Activated CD4-positive, alpha-beta memory T cell treated with anti-CD3 and anti-CD28 coated beads for 36 hours (primary cell): ENCODE measurements at places on chromosomes 7 and 10. TPM values are rescaled to one million over a fixed set of nuclear protein-coding genes. Genes with fewer than 3 reads are reported as not detected.
A peak's percentile ranks its signal among the peaks of the same experiment; 100 is the strongest.

MACC1 gene
- total RNA-seq, result 0.10 TPM

DNA sequence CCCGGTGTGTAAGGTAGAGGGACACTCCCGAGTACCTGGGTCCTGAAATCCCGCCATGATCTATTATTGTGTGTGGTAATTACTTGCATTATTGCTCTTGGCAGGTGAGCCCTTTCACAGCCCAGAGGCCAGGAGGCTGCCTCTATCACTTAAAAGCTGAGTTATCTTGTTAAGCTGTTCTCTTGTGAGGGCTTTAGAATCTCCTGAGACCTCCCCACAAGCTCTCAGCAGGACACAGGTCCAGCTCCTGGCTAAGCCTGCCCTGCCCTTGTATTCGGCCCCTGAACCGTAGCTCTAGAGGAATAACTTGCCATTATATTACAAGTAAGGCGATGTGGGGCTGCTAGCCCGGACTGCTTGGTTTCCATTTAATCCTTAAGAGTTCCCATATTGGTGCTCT is 13.9 kb downstream of the SND1 start:
- peaks cover 61% of the 10 kb centered on the region for H3K4me1 ChIP-seq
- DNase-seq, result no peak
- H3K4me3 ChIP-seq, result no peak overlapping the region

AKR1C8 gene
- total RNA-seq, result 0.33 TPM

DNA sequence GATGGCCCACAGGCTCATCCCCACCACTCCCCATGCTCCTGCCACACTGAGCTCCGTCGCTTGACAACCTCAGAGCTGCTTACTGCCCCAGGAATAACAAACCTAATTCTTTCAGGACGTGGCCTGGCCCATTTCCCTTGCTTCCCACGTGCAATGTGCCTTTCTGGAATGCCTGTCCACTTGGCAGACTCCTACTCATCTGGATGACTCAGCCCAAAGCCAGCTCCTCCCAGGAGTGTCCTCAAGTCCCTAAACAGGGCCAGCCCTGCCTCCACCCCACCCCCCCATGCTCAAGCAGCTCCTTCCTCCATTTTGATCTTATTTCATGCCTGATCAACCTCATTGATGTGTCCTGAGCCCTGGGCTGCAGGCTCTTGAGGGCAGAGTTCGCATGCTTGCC is 164.9 kb upstream of the RNF32 start:
- no peaks in the 10 kb centered on the region for H3K36me3 ChIP-seq
- no peaks in the 10 kb centered on the region for H3K4me1 ChIP-seq
- H3K27ac ChIP-seq, result no peak overlapping the region
- H3K4me3 ChIP-seq, result no peak overlapping the region
- peaks cover 18% of the 10 kb centered on the region for H3K27me3 ChIP-seq

DNA sequence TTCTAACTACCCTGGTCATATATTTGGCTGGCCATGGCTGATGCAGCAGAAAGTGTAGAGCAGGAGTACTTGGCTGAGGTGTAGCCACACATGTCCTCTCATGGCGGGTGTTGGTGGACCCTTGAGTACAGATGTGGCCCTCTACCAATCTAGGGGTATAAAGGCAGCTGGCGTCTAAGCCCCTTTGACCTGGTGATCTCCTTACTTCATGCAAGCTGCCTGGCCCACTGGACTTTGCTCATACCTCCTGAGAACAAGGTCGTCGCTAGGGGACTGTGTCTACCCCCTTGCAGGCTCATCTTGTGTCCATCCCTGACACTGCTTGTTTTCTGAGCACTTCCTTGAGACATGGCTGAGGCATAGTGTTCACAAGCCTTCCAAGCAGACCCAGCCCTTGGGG is 287.8 kb downstream of the RPS24 start:
- no peak overlapping the region for H3K4me3 ChIP-seq
- peaks cover 24% of the 10 kb centered on the region for H3K4me1 ChIP-seq
- H3K27me3 ChIP-seq, result no peaks in the 10 kb centered on the region
- DNase-seq, result no peak

OPN4 gene
- not detected for total RNA-seq

DNA sequence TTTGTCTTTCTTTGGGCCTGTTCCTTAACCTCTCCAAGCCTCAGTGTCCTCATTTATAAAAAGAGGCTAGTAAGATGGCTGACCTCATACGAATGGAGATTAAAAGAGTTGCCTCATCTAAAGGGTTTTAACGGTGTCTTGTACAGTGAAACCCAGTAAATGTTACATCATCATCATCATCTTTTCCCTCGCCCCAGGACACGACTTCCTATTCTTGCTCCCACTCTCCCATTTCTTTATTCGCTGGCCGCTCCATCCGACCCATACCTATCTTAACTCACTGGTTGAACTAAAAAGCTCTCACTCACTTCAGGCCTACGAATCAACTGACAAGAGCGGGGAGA is 554 bp downstream of the FRA10AC1 start:
- H3K4me3 ChIP-seq, result no peak overlapping the region
- no peak overlapping the region for H3K27ac ChIP-seq
- peaks cover 9% of the 10 kb centered on the region for H3K4me1 ChIP-seq
- peak; percentile 34 for DNase-seq
- peaks cover 15% of the 10 kb centered on the region for H3K36me3 ChIP-seq
- no peaks in the 10 kb centered on the region for H3K27me3 ChIP-seq

DNA sequence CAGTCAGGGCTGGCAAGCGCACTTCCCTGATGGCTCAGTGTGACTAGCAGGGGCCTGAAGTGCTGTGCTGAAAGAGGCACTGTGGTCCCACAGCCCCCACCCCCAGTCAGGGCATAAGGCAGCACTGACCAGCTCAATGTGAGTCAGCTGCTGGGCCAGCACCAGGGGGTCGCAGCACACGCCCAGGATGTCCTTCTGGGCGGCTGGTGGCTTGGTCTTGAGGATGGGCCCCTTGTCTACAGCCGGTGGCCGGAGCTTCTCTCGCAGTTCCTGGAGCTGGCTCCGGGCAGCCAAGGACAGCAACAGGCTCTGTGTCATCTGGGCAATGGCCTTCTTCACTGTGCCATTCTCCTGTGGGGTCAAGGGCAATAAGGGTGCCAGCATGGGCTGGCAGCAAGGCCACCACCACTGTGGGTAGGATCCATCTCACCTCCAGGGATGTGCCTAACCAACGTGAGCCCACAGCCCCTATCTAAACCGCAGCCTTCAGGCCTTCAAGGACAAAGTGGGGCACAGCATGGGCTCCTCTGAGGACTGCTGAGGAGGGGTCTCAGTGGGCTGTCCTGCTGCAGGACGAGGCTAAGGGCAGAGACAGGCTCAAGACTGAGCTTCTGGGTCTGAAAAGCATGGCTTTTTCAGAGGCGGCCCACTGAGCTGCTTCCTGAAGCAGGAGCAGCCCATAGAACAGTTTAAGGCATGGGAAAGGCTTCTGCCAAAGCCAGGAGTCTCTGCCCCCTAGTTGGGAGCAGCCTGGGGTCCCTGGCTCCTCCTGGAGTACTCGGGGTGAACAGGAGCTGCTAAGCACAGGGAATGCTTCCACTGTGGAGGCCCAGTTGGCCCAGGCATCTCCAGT is 62.5 kb downstream of the CSGALNACT2 start:
- peak; percentile 7 for DNase-seq
- H3K36me3 ChIP-seq, result no peaks in the 10 kb centered on the region
- peaks cover 6% of the 10 kb centered on the region for H3K4me1 ChIP-seq
- no peak overlapping the region for H3K4me3 ChIP-seq

DNA sequence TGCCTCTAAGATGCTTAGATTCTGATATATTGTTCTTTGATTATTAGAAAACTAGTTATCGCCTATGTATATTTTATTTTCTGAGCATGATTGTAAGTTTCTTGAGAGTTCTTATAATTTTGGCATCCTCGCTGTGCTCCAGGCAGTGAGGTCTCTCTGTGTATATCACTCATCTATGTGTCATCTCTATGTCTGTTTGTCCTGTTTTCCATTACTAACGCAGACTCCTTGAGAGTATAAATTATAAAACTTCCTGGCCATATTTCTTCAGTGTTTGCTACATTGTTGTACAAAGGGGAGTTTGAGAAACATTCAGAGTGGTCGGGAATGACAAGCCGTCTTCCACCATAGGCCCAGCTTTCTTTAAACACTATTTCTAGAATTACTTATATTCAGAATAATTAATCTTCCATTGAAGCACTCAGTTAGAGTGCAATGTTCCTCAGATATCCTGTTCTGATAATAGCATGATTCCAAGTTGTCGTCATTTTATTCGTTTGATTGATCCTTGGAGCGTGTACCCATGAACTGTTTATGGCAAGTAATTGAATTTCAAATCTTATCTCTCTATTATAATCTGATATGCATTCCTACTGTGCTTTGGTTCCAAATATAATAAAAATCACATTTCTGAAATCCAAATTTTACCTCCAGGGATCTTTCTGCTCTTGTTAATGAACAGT is 206.6 kb downstream of the BAMBI start:
- no peaks in the 10 kb centered on the region for H3K4me1 ChIP-seq
- no peak for DNase-seq
- H3K27ac ChIP-seq, result no peak overlapping the region
- no peaks in the 10 kb centered on the region for H3K36me3 ChIP-seq

- peaks cover 31% of the 10 kb centered on the region for H3K4me1 ChIP-seq
- peak; percentile 72 for DNase-seq
- H3K4me3 ChIP-seq, result peak overlapping the region; percentile 93
- H3K27ac ChIP-seq, result peak overlapping the region; percentile 98
- H3K36me3 ChIP-seq, result peaks cover 29% of the 10 kb centered on the region
Measured at GRCh38 chr10:90872648-90873020, 860 bp downstream of the RPP30 start.

NUDT13 gene
- 1.0 TPM for total RNA-seq

CCDC172 gene
- not detected for total RNA-seq

DNA sequence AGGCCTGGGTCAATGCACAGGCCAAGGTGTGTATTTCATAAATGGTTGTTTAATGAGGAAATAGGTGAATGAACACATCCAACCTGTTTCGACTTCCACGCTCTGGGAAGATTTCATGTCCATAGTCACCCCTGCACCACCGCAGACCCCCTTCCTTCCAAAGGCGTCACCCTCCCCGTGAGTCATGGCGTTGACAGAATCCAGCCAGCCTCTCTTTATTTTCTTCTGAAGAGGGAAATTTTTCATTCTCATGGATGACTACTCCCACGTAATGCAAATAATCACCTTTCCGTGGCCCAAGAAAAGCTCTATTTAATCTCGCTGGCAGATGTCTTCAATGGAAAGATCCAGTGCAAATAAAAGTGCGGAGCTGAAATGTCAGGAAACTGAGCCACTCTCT is 75.3 kb upstream of the FOXK1 start:
- H3K27me3 ChIP-seq, result no peaks in the 10 kb centered on the region
- H3K36me3 ChIP-seq, result no peaks in the 10 kb centered on the region
- DNase-seq, result no peak
- H3K27ac ChIP-seq, result no peak overlapping the region
- H3K4me3 ChIP-seq, result no peak overlapping the region
- no peaks in the 10 kb centered on the region for H3K4me1 ChIP-seq

GRCh38 chr7:117412946-117413559 is 14.2 kb downstream of the ASZ1 start:
- H3K4me1 ChIP-seq, result no peaks in the 10 kb centered on the region
- H3K27me3 ChIP-seq, result no peaks in the 10 kb centered on the region
- no peaks in the 10 kb centered on the region for H3K36me3 ChIP-seq
- no peak overlapping the region for H3K4me3 ChIP-seq
- no peak for DNase-seq

- no peak overlapping the region for H3K4me3 ChIP-seq
- no peaks in the 10 kb centered on the region for H3K36me3 ChIP-seq
- H3K27me3 ChIP-seq, result no peaks in the 10 kb centered on the region
- no peak overlapping the region for H3K27ac ChIP-seq
- DNase-seq, result no peak
- no peaks in the 10 kb centered on the region for H3K4me1 ChIP-seq
Measured at GRCh38 chr10:18340496-18341051, 200.3 kb downstream of the CACNB2 start.

GRCh38 chr10:78062296-78062695 is 28.6 kb downstream of the RPS24 start:
- H3K27ac ChIP-seq, result no peak overlapping the region
- H3K4me3 ChIP-seq, result no peak overlapping the region
- no peaks in the 10 kb centered on the region for H3K4me1 ChIP-seq

GPR146 gene
- total RNA-seq, result 2.1 TPM

NAPEPLD gene
- 8.4 TPM for total RNA-seq

- H3K4me3 ChIP-seq, result no peak overlapping the region
- no peaks in the 10 kb centered on the region for H3K36me3 ChIP-seq
- no peak overlapping the region for H3K27ac ChIP-seq
- DNase-seq, result peak; percentile 68
Measured at GRCh38 chr7:29189743-29190201, 4.8 kb upstream of the CHN2 start.

SEMA3D gene
- not detected for total RNA-seq

GRCh38 chr10:12056748-12057147 is 12.0 kb upstream of the DHTKD1 start:
- H3K4me3 ChIP-seq, result no peak overlapping the region
- H3K27me3 ChIP-seq, result no peaks in the 10 kb centered on the region
- DNase-seq, result no peak
- no peaks in the 10 kb centered on the region for H3K36me3 ChIP-seq
- peaks cover 8% of the 10 kb centered on the region for H3K4me1 ChIP-seq
- no peak overlapping the region for H3K27ac ChIP-seq

FRMD4A gene
- 1.7 TPM for total RNA-seq

EBLN1 gene
- total RNA-seq, result not detected

DNA sequence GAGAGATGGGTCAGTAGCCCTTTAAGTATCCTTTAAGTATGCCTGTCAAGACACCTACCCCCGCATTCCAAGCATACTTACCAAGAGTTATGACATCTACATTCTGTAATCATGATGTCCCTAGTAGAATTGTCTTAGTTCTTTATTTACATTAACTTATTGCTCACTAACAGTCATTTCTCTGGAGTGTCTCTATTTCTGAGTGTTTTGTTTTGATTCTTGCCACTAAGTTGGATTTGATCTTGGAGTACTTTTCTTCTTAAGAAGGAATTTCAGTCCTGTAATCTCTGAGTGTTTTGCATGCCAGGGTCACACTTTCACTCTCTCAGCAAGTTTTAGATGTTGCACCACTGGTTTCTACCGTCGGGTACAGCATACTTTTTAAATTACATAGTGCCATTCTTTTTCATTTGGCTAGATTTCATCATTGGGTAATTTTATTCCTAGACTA is 1053.9 kb downstream of the KCNMA1 start:
- H3K4me1 ChIP-seq, result no peaks in the 10 kb centered on the region
- no peak overlapping the region for H3K4me3 ChIP-seq
- H3K36me3 ChIP-seq, result no peaks in the 10 kb centered on the region
- no peak overlapping the region for H3K27ac ChIP-seq
- H3K27me3 ChIP-seq, result no peaks in the 10 kb centered on the region

GRCh38 chr7:130595986-130596385 is 72.6 kb downstream of the COPG2 start:
- H3K4me1 ChIP-seq, result no peaks in the 10 kb centered on the region
- H3K27ac ChIP-seq, result no peak overlapping the region
- H3K27me3 ChIP-seq, result no peaks in the 10 kb centered on the region
- DNase-seq, result no peak

- peaks cover 33% of the 10 kb centered on the region for H3K4me1 ChIP-seq
- peaks cover 2% of the 10 kb centered on the region for H3K27me3 ChIP-seq
- peak; percentile 49 for DNase-seq
- no peak overlapping the region for H3K4me3 ChIP-seq
- no peak overlapping the region for H3K27ac ChIP-seq
- peaks cover 10% of the 10 kb centered on the region for H3K36me3 ChIP-seq
Measured at GRCh38 chr10:132611986-132612385, 74.4 kb downstream of the INPP5A start.

GRCh38 chr7:121517591-121517990 is 121.5 kb upstream of the FAM3C start:
- DNase-seq, result no peak
- H3K27me3 ChIP-seq, result no peaks in the 10 kb centered on the region
- H3K4me3 ChIP-seq, result no peak overlapping the region

GRID2IP gene
- total RNA-seq, result 0.21 TPM

GRCh38 chr7:4091767-4092166 is 590.3 kb upstream of the FOXK1 start:
- H3K4me1 ChIP-seq, result no peaks in the 10 kb centered on the region
- H3K36me3 ChIP-seq, result no peaks in the 10 kb centered on the region
- no peak for DNase-seq
- H3K27ac ChIP-seq, result no peak overlapping the region
- peaks cover 6% of the 10 kb centered on the region for H3K27me3 ChIP-seq
- H3K4me3 ChIP-seq, result no peak overlapping the region

C10orf105 gene
- total RNA-seq, result 0.76 TPM
